ENCODE measurements at places on chromosomes 1 and 21. TPM values are rescaled to one million over a fixed set of nuclear protein-coding genes. Genes with fewer than 3 reads are reported as not detected.

The PTGS2 gene
- total RNA-seq = 3.8 TPM

The F13B gene
- total RNA-seq = not detected

The COL11A1 gene
- total RNA-seq = not detected

The LDLRAP1 gene
- total RNA-seq = 4.1 TPM

The ADAMTS5 gene
- total RNA-seq = not detected

- no peak overlapping the region for H3K4me3 ChIP-seq
- no peaks in the 10 kb centered on the region for H3K4me1 ChIP-seq
- peaks cover 7% of the 10 kb centered on the region for H3K27me3 ChIP-seq
- no peak for DNase-seq
- H3K27ac ChIP-seq = no peak overlapping the region
Measured at GRCh38 chr21:36567216-36567885, 87.4 kb upstream of the CLDN14 start.

GRCh38 chr1:207919523-207920170, 8.7 kb upstream of the CD34 start:
- H3K4me3 ChIP-seq = no peak overlapping the region
- DNase-seq = no peak
- H3K4me1 ChIP-seq = no peaks in the 10 kb centered on the region
- no peak overlapping the region for H3K27ac ChIP-seq
- no peaks in the 10 kb centered on the region for H3K36me3 ChIP-seq

- no peak overlapping the region for H3K4me3 ChIP-seq
- no peaks in the 10 kb centered on the region for H3K36me3 ChIP-seq
- DNase-seq = no peak
- H3K27ac ChIP-seq = no peak overlapping the region
Measured at GRCh38 chr1:158087320-158087927, 93.3 kb upstream of the CD1D start.

DNA sequence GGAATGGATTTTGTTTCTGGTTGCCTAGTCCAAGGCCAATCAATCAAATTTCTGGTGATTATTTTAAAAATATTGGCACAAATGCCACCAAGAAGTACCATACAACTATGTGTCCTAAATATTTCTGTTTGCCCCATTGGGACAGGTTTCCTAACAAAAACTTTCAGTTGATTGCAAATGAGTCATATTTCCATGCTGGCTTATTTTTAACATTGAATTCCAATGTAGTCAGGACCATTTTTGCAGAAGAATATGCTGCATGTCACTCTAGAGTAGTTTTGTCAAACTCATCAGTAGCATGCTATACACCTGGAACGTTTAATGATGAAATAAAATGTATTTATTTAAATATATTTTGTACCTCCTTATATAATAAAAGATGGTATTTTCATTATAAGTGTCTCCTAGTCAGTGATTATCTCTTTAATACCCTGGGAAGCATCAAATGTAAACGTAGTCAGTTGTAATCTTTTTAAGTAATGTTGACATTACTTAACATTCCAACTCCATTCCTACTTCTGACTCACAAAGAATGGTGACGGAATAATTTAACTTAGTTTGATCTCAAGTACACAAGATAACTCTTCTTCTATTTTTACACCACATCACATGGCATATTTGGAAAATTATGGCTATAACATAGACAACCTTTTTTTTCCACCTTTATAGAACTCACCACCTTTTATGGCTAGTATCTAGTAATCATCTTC, 39.0 kb upstream of the USH2A start:
- DNase-seq = no peak
- no peaks in the 10 kb centered on the region for H3K27me3 ChIP-seq
- no peak overlapping the region for H3K27ac ChIP-seq
- H3K4me3 ChIP-seq = no peak overlapping the region
- no peaks in the 10 kb centered on the region for H3K36me3 ChIP-seq

- no peaks in the 10 kb centered on the region for H3K36me3 ChIP-seq
- peaks cover 16% of the 10 kb centered on the region for H3K4me1 ChIP-seq
- no peak overlapping the region for H3K27ac ChIP-seq
- H3K4me3 ChIP-seq = no peak overlapping the region
- no peaks in the 10 kb centered on the region for H3K27me3 ChIP-seq
Measured at GRCh38 chr1:246786606-246787238, 62.5 kb downstream of the SCCPDH start.

GRCh38 chr1:221122501-221122900, 243.3 kb downstream of the HLX start:
- no peak overlapping the region for H3K27ac ChIP-seq
- no peaks in the 10 kb centered on the region for H3K36me3 ChIP-seq
- H3K4me1 ChIP-seq = no peaks in the 10 kb centered on the region
- DNase-seq = no peak

DNA sequence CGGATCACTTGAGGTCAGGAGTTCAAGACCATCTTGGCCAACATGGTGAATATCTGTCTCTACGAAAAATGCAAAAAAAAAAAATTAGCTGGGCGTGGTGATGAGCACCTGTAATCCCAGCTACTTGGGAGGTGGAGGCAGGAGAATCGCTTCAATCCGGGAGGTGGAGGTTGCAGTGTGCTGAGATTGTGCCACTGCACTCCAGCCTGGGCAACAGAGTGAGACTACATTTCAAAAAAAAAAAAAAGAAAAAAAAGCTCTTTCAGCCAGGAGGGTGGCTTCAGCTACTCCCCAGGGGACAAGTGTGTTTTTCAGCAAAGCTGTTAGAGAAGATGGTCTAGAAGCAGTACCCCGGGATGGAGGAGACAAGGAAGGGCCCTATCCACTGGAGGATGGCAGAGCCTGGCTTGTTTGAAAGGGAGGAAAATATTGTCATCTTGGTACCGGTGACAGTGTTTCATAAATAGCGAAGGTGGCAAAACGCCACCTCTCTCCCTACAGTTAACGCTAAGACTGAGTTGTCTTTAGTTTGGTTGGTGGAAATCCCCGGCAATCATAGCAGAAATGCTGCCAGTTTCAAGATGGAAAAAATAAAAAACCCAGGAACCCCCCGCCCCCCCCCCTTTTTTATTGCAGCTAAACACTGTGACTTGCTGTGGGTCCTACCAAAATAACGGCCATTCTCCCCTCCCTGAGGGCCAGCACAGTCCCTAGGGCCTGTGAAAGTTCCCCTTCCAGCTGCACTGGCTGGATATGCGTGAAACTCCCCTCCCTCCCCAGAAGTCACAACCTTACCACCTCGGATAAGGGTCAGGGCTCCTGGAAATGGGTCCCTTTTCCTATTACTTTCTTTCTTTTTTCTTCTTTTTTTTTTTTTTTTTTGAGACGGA, 3.5 kb downstream of the PIK3CD start:
- peak; percentile 85 for DNase-seq
- peak overlapping the region; percentile 99 for H3K27ac ChIP-seq
- no peaks in the 10 kb centered on the region for H3K27me3 ChIP-seq
- H3K36me3 ChIP-seq = peaks cover 7% of the 10 kb centered on the region
- H3K4me3 ChIP-seq = peak overlapping the region; percentile 96

DNA sequence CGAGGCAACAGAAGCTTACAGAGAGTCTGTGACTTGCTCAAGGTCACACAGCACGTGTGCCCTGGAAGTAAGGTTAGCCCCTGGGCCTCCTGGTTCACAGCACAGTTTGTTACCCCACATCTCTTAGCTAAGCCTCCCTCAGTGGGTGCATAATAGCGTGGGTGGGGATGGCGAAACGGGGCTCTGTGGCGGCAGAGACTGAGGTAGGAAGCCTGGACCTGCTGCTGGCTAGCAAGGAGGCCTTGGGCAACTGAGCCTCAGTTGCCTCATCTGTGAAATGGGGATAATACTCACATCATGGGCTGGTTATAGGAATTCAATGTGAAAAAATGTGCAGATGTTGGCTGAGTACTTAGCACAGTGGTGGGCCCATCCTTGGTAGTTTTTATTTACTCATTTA, 596 bp downstream of the PADI4 start:
- no peaks in the 10 kb centered on the region for H3K36me3 ChIP-seq
- DNase-seq = no peak
- H3K27ac ChIP-seq = no peak overlapping the region
- H3K4me1 ChIP-seq = no peaks in the 10 kb centered on the region
- no peak overlapping the region for H3K4me3 ChIP-seq

DNA sequence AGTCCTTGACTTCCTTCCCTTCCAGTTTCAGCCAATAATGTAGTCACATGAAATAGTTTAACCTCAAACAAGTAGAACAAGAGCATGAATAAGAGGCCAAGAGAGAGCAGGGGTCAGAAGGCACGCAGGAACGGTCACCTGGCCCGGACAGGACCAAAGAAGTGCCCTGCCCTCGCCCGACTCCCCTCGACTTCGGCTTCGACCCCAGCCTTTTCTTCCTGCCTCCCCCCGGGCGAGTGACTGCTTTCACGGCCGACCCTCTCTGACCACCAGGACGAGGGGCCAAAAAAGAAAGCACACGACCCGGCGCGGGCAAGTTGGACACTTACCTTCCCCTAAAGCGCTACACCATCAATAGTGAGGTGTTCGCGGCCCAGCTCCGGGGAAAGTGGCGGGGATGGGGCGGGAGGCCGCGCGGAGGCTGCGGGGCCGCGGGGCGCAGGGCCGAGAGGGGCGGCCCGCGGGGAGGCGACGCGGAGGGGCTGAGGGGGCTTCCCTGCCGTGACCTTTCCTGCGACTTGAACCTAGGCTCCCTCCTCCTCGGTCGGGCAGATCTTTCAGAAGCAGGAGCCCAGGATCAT, 519 bp downstream of the RERE start:
- H3K36me3 ChIP-seq = no peaks in the 10 kb centered on the region
- peaks cover 46% of the 10 kb centered on the region for H3K4me1 ChIP-seq
- no peaks in the 10 kb centered on the region for H3K27me3 ChIP-seq

DNA sequence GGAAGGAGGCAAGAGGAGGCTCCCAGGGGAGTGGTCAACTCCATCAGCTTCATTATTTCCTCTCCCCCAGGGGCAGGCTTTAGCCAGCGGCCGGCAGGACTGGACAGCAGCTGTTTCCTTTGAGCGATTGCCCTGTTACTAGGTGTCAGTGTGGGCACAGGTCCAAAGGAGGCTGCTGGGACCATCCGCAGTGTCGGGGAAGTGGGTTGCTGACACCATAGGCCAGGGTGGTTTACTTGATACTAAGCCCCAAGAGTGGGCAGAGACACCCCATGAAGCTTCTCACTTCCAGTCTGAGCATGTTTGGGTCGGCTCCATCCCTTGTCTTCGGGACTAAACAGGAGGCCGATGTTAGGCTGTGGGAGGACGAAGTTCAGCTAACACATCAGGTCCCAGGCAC, 63.6 kb downstream of the KAZN start:
- H3K27me3 ChIP-seq = peaks cover 15% of the 10 kb centered on the region
- DNase-seq = no peak
- H3K4me1 ChIP-seq = no peaks in the 10 kb centered on the region
- H3K27ac ChIP-seq = no peak overlapping the region

DNA sequence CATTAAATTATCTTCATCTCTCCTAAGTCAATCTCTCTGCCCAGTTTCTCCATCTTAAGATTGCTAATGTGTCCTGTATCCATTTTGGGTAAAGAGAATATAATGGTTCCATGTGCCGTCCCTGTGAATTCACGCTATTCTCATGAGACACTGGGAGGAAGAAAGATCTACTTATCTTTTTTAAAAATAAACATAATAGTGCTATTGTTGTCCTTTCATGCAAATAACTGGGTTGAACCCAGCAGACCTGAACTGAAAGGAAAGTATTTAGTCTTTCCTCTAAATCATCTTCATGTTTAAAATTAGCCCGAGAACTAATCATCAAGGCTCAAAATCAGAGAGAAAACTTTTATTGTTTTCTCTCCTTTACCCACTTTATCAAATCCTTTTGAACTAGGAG, 22.4 kb downstream of the SLAMF1 start:
- H3K27me3 ChIP-seq = no peaks in the 10 kb centered on the region
- H3K27ac ChIP-seq = peak overlapping the region; percentile 95
- peak overlapping the region; percentile 90 for H3K4me3 ChIP-seq
- peaks cover 43% of the 10 kb centered on the region for H3K36me3 ChIP-seq
- peaks cover 90% of the 10 kb centered on the region for H3K4me1 ChIP-seq

DNA sequence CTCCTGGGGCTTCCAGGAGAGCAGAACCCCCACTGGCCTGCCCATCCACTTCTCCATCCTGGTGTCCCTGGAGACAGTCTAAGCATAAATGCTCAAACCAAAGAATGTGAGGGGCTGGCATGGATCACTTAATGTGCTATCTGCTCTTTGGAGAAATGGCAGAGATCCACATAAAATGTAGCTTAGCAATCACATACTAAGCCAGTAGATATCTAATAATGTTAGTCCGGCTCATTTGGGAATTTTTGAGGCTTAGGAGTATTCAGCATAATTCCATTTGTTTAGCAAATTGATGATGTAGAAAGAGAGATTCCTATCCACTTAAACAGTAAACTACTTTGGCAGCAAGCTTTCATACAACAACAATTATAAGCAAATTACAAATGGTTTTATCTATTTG, 90.7 kb downstream of the TENT5C start:
- no peaks in the 10 kb centered on the region for H3K36me3 ChIP-seq
- H3K27me3 ChIP-seq = peaks cover 29% of the 10 kb centered on the region
- H3K4me3 ChIP-seq = no peak overlapping the region
- no peak for DNase-seq

DNA sequence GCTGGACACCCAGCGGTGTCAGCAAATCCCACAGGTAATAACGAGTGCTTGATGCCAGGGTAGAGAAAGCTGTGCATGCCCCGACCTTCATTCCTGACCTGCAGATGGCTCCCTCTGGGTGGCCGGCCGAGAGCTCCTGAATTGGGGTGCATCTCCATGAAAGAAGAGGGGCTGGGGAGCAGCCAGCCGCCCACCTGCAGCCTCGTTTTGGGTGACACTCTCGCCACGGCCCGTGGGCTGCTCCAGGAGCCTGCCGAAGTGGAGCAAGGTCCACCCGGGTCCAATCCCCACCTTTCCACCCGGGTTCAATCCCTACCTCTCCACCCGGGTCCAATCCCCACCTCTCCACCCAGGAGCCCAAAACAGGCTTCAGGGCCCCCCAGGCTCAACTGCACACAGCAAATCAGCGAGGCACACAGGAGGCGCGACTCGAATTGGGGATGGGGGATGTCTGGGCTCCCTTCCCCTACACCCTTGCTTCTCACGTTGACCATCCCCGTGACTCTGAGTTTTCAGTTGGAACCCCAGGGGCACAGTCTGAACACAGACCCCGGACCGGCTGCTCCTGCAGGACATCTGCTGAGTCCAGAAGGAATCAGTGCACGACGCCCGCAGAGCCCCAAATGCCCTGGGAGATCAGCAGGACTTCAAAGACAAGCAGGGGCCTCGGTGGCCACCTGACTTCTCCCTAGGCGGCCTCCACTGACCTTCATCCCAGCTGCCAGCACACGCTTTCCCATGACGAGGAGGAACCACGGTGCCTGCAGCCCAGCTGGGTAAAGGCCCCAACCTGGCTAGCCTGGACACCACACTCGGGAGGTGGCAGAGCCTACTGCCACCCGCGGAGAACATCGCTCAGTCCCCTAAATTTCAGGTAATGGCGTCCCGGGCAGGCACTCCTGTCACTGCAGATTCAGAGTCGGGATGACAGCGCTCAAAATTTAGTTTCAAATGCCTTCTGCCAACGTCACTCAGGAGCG, 159.0 kb downstream of the NPHP4 start:
- no peak overlapping the region for H3K27ac ChIP-seq
- no peak overlapping the region for H3K4me3 ChIP-seq
- no peaks in the 10 kb centered on the region for H3K27me3 ChIP-seq
- DNase-seq = no peak
- no peaks in the 10 kb centered on the region for H3K4me1 ChIP-seq

DNA sequence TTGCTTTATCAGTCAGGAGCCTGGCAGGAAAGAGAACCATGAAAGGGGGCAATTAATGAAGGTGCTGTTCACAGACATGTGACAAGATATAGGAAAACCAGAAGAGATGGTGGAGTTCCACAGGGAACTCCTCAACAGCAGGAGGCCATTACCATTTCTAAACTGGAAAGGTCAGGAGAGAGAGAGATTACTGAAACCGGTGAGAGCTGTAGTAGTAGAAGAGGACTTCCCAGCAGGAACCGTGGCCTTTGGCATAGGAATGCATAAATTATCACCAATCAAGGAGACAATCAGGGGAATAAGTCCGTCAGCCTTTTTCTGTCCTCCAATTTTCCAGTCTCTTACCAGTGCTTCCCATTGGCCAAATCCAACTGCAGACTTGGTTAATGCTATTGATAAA, 23.0 kb upstream of the ABCD3 start:
- H3K27ac ChIP-seq = no peak overlapping the region
- no peaks in the 10 kb centered on the region for H3K4me1 ChIP-seq
- H3K36me3 ChIP-seq = no peaks in the 10 kb centered on the region
- H3K27me3 ChIP-seq = peaks cover 27% of the 10 kb centered on the region

All from natural killer cell treated with Interleukin-12 subunit alpha and Interleukin-12 subunit beta and Interleukin-15 and Interleukin-18, amount 100 ng/mL, for 72 hours (primary cell).